ENCODE measurements at places on chromosomes 2 and 18.
A peak's percentile ranks its signal among the peaks of the same experiment; 100 is the strongest.

GRCh38 chr2:196163285-196163684, 8.1 kb downstream of the STK17B start:
- no peak for DNase-seq

GRCh38 chr2:74002505-74003421, 18.1 kb downstream of the TET3 start:
- peak; percentile 81 for DNase-seq

- DNase-seq: no peak
These were observed 104.7 kb downstream of the ZFP36L2 start for GRCh38 chr2:43121580-43122314.

DNA sequence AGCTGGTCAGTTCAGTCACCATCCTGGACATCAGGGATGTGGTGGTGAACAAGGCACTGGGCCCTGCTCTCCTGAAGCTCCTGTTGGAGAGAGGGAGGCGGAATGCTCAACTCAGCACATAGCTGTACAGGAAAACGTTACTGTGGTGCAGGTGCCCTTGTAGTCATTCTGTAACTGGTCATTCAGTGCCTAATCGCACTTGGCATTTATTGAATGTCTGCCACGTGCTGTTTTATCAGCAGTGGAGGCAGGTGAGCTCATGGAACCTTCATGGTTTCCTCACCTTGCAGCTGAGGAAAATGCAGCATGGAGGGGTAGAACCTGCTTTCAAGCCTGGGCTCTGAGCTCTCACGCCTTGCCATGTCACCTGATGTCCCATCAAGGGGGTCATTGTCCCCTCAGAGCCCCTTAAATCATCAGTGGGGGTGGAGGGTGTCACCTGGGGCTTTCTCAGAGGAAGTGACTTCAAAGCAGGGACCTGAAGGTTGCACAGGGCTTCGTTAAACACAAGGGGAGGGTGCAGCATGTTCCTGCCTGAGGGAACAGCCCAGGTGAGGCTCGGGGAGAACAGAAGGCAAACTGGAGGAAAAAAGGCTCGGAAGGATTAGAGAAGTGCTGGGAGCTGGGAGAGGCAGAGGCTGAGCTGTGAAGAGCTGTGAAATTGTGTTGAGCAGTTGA, 56.0 kb upstream of the RPL31 start:
- DNase-seq: no peak

- DNase-seq: no peak
These were observed 779.9 kb upstream of the CNTNAP5 start for GRCh38 chr2:123245156-123245555.

- no peak for DNase-seq
These were observed 256.0 kb upstream of the FANCL start for GRCh38 chr2:58497168-58497567.

DNA sequence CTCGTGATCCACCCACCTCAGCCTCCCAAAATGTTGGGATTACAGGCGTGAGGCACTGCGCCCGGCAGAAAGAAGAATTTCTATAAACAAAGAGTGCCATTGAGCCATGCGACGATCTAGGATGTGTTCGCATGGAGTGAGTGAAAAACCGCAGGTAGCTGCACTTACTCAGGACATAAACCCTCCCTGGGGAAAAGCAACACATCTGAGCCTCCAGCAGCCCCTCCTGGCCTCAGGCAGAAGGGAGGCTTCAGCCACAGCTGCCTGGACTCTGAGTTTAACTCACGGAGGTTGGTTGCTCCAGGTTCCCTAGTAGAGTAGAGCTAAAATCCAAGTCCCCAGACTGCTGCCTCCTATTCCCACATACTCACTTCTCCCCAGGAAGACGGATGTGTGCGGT, 11.3 kb upstream of the STK25 start:
- no peak for DNase-seq

GRCh38 chr2:105313877-105314276, 15.7 kb downstream of the TGFBRAP1 start:
- no peak for DNase-seq

GRCh38 chr2:134258684-134259388, 5.0 kb downstream of the MGAT5 start:
- no peak for DNase-seq

DNA sequence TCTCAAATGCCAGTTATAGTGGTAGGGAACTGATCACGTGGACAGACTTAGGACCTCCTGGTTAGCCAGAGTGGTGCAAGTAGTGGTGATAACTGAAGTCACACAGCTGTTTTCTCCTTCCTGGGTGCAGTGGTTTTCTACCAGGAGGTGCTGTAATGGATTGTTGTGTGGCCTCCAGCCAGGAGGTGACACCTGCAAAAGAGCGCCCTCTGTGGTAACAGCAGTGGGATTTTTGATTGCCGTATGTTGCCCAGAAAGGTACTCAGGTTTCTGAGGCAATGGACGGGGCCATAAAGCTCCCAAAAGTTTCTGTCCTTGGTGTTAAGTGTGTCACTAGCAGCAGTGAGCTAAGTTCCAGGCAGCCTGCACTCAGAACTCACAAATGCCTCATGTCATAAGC, 1358.1 kb upstream of the DDX18 start:
- DNase-seq: no peak

DNA sequence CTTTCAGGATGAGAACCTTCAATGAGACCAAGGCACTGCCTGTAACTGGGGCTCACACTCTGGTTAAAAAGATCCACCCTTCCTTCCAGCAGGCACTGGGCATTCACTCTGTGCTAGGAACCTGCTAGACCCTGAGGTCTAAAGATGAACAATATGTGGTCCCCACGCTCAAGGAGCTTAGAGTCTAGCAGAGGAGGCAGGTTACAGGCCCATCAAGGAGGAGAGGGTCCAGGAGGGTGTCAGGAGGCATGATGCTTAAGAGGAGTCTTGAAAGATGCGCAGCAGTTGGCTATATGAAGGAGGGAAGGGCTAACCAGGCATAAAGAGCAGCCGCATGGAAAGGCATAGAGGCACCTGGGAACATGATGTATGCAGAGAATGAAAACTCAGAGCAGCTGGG, 4.5 kb downstream of the ANKRD53 start:
- no peak for DNase-seq

Measured in fibroblast of gingiva (primary cell).